ENCODE measurements at places on chromosomes 3 and 15.

GRCh38 chr3:65810302-65810701 lies 228.4 kb downstream of the MAGI1 start:
- DNase-seq = no peak

GRCh38 chr3:169661361-169662131 lies 2.0 kb downstream of the MECOM start:
- DNase-seq = no peak

DNA sequence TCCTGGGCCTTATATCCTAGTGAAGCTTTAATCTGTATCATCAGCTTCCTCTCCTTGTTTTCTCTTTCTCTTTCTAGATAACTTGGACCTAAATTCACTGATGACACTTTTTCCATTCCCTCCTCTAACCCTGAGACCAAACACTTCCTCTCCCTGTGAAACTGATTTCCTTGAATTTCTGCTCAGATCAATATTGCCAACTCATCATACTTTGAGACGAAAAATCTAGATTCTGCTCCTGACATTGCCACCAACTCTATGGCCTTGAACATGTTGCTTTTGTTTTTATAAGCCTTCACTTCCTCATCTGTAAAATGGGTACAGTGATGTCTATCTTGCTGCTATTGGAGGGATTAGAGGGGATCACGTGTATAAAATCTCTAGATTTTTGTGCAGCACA lies 42.7 kb upstream of the RASGRF1 start:
- no peak for DNase-seq

- no peak for DNase-seq
Observed at GRCh38 chr3:142029052-142029642, 120.2 kb downstream of the TFDP2 start.

GRCh38 chr3:30972449-30972848 lies 78.0 kb upstream of the GADL1 start:
- DNase-seq = no peak

GRCh38 chr15:58015565-58015964 lies 49.9 kb downstream of the ALDH1A2 start:
- no peak for DNase-seq

DNA sequence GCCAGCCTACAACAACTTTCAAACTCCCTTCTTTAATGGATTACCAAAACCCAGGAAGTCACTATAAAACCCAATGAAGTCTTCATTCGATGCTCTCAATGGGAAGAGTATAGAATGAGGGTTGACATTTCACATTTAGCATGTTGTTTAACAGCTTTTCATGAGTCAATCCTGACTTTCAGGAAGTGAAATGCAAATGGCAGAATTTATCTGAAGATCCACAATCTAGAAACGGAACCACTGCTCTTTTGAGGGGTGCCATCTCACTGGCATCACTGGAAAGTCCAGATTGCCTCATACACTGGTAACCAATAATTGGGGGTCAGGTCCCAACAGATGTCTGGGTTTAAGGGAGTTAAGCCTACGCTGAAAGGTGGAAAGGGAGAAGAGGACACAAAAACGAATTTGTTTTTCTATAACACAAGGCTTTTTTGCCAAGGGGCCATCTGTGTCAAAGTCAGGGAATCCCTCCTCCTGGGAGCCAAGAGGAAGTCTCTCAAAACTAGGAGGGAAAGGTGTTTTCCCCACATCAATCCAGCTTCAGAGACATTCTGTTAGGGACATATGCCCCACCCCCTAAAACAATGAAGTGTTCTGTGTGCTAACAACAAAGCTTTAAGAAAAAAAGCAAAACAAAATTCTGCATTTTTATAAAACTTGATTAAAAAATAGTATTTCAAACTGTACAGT lies 12.0 kb upstream of the ATP1B3 start:
- DNase-seq = no peak

GRCh38 chr3:16288664-16289063 lies 23.7 kb downstream of the OXNAD1 start:
- DNase-seq = no peak

- no peak for DNase-seq
Observed at GRCh38 chr3:5149306-5149880, 27.3 kb downstream of the ARL8B start.

GRCh38 chr3:11535243-11535960 lies 108.3 kb downstream of the VGLL4 start:
- no peak for DNase-seq

DNA sequence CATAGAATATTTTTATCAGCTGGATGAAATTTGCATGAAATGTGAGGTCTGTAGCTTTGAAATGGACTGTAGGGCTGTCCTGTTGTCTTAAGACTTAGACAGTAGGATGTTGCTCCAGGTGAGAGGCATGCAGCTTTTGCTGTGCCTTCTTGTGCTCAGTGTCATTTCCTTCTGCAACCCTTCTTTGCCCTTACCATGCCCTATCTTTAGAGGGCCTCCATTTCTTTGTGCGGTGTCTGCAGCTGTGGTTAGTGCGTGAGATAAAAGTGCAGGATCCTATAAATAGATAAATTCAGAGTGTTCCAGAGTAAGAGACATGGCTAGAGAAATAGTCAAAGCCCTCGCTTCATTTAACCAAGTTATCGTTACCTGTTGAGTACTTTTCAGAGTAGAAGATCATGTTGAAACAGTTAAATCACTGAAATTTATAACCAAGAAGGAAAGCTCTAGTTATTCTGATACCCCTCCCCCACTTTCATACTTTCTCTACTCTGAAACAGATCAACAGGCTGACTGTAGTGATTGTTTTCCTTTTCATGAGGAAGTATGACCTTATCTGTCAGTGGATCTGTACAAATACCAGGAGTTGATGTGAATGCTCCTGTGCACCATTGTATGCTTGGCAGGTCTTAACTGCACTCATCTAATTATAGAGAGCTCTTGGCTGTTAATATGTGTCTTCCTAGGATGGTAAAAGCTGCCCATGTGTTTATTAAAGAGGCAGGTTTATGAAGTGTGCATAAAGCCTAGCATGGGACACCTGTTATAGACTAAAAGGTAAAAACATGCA lies 18.2 kb downstream of the EIF3J start:
- DNase-seq = no peak

DNA sequence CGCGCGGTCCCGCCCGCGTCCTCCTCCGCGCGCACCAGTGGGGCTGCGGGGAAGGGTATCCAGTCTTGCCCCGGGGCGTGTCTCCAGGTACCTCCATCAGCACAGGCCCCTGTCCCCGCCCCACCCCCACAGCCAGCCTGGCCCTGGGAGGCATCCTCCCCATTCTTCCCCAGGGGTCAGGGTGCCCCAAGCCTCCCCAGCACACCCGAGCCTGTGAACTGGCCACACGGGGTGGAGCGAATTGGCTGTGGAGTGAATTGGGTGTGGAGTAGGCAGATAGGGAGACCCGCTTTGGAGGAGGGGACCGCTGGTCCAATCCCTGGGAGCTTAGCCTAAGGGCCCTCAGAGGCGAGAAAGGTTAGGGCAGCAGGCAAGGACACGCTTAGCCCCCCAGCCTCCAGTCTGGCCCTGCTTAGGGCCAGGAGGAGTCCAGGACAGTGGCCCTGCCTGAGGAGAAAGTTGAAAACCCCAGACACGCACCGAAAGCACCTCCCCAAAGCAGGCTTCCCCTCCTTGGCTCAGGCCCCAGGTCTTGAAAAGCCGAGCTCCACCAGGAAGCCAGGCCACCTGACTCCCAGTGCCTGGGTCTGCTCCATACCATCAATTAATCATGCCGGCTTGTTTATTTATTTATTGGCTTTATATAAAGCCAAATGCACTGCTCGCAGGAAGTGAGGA lies 107.7 kb upstream of the SLC6A11 start:
- DNase-seq = no peak

- DNase-seq = no peak
Observed at GRCh38 chr3:79032686-79033318, 735.0 kb downstream of the ROBO1 start.

GRCh38 chr3:45553469-45553974 lies 41.0 kb upstream of the LIMD1 start:
- DNase-seq = no peak

DNA sequence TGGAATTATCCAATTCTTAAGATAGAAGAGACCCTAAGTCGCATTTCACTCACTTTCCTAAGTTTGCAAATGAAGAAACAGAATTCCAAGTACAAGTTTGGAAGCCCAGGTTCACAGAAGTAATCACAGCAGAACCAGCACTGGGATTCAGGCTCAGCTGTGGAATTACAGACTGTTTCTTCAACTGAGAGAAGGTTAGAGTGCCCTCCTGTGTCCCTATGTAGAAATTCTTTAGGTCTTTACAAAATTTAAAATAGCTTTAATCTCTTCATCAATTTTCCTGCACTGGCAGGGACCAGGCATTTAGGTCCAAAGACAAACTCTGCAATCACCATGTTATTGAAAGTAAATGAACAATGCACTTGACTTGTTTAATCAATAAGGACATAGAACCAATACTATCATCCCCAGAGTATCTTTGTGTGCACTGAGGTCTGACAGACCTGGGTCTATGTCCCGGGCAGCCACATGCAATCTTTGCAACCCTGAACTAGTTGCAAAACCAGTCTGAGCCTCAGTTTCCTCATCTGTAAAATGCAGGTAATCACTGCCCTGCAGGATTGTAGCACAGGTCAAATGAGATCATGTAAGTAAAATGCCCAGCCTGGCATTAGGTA lies 96.3 kb upstream of the ZBED2 start:
- DNase-seq = no peak

DNA sequence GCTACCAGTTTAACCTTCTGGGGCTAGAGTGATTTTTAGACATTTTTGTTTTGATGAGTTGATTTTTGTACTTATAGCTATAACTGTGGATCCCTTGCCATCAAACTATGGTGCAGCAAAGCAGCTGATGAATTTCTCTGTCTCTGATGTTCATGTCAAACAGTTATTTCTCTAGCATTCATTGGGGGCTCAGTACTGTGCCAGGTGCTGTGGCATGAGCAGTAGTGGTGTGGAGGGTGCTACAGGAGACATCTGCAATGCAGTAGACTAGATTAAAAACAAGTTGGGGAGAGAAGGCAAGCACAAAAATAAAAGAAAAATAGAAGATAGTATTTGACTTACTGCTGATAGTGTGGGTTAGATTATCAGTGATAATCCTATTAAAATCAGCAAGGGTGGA lies 95.3 kb downstream of the AKAP13 start:
- DNase-seq = no peak

DNA sequence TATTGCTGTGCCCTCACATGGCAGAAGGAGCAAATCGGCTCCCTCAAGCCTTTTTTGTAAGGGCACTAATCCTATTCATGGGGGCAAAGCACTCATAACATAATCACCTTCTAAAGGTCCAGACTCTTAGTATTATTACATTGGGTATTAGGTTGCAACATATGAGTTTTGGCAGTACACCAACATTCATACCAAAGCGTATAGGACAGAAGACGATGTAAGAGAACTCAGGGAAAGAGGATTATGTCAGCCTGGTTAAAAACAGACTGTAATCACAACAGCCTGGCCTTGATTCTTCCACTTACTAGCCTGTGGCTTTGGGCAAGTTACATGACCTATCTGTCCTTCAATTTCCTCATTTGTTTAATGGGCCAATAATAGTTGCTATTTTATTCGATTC lies 828.5 kb upstream of the NECTIN3 start:
- DNase-seq = no peak

DNA sequence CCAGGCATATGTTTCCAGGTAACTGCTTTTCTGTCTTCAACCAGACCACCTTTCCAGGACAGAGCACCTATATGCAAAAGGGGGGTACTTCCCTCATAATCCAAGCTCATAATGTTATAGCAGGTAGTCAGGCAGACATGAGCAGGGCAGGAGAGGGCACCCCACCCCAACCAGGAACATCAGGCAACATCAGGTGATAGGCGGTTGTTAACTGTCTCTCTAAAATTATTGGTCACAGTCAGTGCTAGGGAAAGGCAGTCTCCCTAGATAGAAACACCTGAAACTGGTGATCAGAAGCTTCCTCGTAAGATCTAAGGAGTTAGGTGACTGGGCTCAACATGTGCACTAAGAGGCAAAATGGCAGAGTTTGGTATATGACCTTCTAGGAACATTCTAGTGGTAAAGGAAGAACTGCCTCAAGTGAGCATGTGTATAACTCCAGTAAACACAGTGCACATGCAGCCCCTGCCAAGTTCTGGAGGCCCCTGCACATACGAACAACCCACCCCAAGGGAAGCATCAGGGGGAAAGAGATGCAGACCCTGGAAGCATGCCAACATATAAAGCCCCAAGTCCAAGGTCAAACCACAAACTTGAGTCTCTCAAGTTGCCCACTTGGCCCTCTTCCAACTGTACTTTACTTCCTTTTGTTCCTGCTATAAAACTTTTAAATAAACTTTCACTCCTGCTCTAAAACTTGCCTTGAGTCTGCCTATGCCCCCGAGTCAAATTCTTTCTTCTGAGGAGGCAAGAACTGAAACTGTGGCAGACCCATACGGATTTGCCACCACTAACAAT lies 270.9 kb downstream of the ULK4 start:
- no peak for DNase-seq

DNA sequence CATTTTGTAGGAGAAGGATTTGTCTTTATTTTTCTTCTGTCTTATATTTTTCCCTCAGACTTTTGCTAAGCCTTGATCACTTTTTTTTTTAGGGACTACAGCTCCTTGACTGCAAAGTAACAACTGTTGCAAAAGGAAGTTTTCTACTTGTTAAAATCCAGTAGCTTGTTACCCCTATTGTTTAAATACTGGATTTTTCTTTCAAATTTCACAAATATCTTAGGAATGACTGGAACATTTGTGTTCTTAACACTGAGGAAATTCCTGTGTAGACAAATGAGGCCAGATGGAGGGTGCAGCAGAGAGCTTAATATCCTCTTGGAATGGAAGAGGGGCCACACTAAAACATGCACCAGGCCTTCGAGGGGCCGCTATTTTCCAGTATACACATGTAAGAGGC lies 3.2 kb upstream of the PGPEP1L start:
- no peak for DNase-seq

DNA sequence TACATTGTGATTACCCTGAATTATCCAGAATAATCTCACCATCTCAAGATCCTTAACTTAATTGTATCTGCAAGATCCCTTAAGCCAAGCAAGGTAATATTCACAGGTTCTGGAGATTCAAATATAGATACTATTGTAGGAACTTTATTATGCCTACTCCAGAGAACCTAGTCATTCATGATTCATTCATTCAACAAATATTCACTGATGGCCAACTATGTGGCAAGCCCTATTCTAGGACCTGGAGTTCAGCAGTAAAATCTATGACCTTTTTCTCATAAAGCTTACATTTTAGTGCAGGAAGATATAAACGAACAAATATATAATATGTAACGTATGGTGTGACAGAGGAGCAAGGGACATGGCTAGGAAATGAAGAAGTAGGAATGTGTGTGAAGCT lies 49.6 kb downstream of the ISL2 start:
- DNase-seq = no peak

DNA sequence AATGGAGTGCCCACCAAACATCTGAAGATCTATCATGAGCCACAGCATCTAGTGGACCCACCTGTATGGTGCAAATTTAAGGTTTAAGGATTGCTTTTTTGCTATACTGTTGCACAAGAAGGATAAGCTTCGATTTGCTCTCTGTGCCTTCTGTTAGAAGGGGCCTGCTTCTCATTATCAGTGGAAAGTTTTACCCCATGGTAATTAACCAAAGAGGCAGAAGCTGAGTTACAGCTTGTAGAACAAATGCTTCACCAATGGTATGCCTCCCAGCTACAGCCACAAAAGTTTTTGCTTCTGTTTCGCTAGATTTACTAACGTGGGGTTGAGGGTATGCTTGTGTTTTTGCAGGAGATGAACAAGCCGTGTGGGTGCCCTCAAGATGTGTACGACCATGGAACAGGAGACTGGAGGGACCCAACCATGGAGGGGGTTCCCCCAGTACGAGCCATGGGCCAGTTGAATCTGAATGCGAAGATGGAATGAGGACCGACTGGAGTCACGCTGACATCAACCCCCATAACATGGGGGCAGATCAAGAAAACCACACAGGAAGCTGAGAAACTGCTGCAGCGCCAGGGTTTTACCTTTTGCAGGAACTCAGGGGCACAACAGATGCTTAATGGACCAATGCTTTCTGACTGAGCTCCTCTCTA lies 43.5 kb downstream of the ACAD9 start:
- peak; percentile 18 for DNase-seq

Measured in activated CD8-positive, alpha-beta memory T cell treated with anti-CD3 and anti-CD28 coated beads for 1 hour (primary cell).